ENCODE measurements at places on chromosomes 16 and 17.

DNA sequence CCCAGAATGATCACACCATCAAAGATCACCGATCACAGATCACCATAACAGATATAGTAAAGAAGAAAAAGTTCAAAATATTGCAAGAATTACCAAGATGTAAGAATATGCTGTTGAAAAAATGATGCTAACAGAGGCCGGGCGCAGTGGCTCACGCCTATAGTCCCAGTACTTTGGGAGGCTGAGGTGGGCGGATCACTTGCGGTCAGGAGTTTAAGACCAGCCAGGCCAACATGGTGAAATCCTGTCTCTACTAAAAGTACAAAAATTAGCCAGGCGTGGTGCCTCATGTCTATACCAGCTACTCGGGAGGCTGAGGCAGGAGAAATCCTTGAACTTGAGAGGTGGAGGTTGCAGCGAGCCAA is 53.2 kb downstream of the CPPED1 start:
- no peak for DNase-seq

GRCh38 chr17:43676471-43676870 is 14.7 kb upstream of the MEOX1 start:
- DNase-seq: peak; percentile 50

- peak; percentile 82 for DNase-seq
Observed at GRCh38 chr17:48597778-48598631, 4.4 kb upstream of the HOXB5 start.

- DNase-seq: no peak
Observed at GRCh38 chr17:65438173-65438572, 123.3 kb downstream of the AXIN2 start.

DNA sequence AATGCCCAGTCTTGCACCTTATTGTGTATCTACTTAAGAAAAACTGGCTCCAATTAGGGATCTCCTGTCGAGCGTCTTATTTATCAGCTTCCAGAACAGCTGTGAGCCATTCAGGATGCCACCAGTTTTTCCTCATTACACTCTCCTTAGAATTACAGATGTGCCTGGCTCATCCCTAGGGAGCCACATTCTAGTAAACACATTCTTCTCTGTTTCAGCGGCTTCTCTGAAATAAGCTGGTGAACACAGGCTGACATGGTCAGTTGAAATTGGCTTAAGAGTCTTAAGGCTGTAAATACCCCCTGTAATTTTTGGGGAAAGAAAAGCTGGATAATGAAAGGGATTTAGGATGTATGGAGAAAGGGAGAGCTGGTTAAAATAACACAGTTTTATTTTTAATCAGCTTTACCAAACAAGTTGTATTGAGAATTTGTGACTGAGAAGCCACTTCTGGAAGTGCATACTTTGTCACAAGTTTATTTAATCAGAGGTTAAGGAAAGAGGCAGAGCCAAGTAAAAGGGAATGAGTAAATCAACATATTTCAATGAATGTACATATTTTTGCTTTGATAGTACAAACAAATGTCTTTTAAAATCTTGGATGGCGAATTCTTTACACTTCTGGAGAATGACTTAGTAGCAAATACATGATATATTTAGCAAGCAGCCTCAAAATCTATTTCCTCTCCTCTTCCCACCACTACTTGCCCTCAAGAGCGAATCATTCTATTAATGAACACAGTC is 562.0 kb upstream of the GOT2 start:
- no peak for DNase-seq

DNA sequence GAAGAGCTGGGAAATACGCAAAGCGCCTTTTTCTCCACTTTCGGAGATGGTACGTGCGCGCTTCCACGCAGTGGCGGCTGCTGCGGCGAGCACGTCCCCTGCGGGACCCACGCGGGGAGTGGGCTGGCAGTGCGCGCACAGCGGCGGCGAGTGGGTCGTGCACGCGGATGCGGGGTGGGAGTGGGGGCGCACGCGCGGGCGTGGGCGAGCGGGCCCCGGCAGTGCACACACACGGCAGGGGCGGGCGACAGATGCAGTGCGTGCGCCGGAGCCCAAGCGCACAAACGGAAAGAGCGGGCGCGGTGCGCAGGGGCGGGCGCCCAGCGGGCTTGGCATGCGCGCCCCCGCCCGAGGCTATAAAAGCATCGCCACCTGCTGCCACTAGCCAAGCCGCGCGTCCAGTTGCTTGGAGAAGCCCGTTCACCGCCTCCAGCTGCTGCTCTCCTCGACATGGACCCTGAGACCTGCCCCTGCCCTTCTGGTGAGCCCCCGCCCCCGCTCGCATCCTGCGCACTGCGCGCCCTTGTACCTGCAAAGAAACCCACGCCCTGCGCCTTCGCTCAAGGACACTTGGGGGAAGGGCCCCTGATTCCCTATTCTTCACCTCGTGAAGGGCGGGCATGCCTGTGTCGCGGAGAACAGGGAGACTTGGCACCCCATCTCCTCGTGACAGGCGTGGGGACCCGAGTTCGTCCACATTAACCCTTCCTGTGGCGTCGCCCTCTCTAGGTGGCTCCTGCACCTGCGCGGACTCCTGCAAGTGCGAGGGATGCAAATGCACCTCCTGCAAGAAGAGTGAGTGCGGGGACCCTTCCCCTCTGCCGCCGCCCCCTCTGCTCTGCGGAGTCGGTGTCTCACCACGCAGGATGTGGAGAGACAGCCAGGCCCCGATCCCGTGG is at the start of gene MT3:
MT3 (plus strand) TSS at position 388 of the 899 bp plus-strand sequence; CDS start at position 451, 63 bp downstream.
- peak; percentile 41 for DNase-seq

- no peak for DNase-seq
Observed at GRCh38 chr17:5352681-5353289, 66.7 kb downstream of the NUP88 start.

DNA sequence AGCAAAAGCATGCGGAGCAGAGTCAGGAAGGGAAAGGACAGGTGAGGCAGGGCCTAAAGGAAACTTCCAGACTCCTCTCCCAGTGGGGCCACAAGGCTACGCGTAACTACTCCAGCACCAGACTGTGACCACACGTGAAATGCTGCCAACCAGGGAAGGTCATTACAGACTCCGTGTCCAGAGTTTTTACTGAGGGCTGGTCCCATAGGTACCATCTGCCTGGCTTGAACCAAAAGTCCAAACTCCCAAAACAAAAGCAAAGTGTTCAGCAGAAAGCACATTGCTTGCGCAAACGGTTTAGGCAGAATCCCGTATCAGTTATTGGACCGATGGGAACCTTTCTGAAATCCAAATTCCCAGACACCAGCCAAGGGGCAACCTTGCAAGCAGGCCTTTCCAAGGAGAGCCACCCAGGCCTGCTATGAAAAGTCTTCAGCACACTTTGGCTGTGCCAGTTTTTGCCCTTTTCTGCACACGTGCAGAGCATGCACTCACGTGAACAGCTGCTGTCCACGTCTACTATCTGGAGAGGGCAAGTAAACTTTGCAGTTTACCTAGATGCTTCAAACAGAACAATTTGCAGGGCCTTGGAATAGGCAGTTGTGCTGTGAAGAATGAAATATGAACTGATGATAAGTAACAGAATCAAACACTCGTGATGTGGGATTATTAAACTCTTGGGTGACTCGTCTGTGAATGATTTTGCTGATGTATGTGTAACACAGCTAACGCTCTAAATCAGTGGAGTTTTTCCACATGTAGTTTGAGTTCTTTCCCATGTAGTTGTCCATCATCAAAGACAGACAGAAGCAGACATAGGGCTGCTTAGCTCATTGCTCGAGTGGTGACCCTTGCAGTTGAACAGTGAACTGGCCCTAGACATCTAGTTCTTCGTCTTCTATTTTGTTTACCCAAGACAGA is 58.1 kb upstream of the CRISPLD2 start:
- no peak for DNase-seq

DNA sequence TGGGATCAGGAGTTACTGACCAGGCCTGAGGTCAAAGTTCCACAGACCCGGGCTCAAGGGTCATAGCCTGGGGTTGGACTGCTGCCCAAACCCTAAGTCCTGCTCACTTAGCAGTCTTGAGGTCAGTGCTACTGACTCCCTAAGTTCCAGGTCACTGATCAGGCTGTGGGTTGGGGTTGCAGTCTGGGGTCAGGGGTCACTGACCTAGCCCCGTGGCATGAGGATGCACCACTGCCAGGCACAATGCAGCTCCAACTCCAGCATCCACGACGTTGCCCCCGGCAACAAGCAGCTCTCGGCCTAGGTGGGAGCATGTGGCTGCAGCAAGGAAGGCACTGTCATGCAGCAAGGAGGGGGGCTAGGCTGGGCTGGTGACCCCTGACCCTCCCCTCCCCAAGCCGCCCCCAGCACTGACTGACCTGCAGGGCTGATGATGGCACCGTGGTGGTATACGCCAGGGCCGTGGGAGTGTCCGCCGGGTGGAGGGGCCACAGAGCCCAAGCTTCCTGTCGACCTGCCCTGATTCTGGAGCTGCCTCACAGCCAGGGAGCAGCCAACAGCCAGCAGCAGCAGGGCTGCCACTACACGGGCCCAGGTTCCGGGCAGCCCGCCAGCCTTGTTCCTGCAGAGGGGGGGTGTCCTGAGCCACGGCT is 1.1 kb downstream of the GGT6 start:
- DNase-seq: no peak

GRCh38 chr17:63447471-63448009 is 1.4 kb upstream of the CYB561 start:
- DNase-seq: no peak

GRCh38 chr17:70278844-70279462 is 109.6 kb downstream of the KCNJ2 start:
- no peak for DNase-seq

DNA sequence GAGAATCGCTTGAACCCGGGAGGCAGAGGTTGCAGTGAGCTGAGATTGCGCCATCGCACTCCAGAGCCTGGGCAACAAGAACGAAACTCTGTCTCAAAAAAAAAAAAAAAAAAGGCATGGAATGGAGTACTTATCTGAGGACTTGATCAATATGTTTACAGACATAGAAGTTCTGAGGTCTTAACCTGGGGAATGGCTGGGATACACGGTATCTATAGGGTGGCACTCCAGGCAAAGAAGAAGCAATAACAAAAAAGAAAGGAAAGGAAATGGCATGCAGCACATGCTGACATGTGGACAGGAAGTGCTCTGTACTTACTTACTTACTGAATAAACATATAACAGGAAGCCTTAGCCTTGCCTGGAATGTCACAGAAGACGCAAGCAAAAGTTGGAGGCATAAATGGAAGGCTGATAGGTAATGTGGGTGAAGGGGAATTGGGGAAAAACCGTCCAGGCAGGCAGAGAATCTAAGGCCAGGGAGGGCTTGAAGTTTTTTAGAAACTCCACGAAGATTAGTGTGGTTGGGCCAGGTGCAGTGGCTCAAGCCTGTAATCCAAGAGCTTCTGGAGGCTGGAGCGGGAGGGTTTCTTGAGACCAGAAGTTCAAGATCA is 10.1 kb upstream of the SPOP start:
- no peak for DNase-seq

- no peak for DNase-seq
Observed at GRCh38 chr17:60959696-60960095, 282.0 kb downstream of the BCAS3 start.

Measured in SW480 (cell line).